ENCODE measurements at places on chromosomes 12 and 14.

DNA sequence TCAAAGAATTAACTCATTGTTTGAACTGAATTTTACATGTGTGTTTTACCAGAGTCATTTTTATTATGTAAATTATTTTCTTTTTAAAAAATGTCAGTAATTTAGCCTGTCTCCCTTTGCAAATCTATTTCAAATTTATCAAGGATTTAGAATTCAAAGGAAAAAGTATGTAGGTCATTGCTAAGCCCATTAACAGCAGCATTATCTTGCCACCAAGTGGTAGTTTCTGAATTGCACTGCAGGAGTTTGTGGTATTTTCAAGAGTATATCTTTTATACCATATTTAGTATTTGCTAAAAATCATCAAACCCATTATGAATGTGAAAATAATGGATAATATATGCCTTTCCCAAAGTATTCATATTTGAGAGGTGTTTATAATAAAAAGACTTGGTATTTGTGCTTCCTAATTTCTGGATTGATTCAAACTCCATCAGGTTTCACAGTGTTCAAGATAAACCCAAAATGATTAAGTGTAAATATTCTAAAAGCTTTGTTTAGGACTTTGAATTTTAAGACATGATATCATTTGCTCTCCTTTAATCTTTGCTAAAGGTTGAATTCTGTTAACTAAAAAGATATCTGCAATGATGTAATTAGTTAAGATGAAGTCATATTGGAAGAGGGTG is 711.4 kb downstream of the FSCB start:
- DNase-seq: no peak

DNA sequence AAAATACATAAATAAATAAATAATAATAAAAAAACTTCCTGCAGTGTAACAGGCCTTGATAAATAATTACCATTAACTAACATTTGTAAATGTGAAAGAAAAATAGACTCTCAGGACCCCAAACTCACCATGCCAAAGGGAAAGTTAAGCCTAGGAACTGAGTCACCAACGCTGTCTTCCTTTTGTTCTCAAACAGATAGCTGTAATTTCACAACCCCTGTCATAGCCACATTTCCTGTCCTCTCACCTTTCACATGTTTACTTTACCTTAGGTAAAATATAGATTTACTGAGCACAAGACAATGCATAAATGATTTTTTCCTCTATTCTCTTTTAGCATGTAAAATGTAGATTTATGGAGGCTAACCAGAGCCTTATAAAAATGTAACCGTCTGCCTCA is 35.9 kb upstream of the CHST11 start:
- DNase-seq: no peak

DNA sequence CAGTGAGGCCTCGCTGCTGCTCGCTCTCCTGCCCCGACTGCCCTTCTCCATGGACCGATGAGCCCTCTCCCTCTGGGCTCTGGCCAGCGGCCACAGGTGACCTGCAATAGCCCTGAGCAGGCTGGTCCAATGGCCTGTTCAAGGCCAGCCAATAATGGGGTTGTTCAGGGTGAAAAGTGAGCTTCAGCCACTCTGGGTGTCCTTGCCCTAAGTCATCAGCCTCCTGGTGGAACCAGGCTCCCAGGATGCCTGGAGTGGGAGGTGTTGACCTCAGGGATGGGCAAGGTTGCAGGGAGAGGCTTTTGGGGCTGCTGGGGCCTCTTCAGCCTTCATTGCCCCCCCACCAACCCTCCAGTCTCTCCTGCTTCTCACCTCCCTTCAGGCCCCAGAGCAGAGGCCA is 79.7 kb downstream of the RFLNA start:
- DNase-seq: no peak

DNA sequence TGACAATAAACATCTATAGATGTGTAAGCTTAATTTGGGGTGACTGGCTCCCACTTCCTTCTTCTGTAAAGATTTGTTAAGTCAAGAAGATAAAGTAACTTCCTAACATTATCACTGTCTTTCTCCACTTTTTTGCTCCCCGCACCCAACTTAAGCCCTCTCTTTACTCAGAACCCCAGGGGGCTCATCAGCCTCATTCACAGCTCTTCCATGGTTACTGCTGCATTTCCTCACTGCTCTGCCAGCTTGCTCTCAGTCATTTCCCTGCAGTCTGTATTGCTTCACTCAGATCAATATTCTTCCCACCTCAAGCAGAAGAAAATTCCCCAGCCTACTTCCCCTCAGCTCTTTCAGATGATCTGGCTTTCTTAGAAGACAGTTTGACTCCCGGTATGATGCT is 102.0 kb downstream of the PIK3C2G start:
- no peak for DNase-seq

- no peak for DNase-seq
These were observed 11.9 kb downstream of the CFAP54 start for GRCh38 chr12:96501133-96501761.

GRCh38 chr12:95259368-95259767 is 41.8 kb downstream of the VEZT start:
- no peak for DNase-seq

- DNase-seq: no peak
These were observed 83.5 kb downstream of the PTPRR start for GRCh38 chr12:70837026-70837425.

- no peak for DNase-seq
These were observed 8.7 kb downstream of the BEGAIN start for GRCh38 chr14:100578552-100578951.

DNA sequence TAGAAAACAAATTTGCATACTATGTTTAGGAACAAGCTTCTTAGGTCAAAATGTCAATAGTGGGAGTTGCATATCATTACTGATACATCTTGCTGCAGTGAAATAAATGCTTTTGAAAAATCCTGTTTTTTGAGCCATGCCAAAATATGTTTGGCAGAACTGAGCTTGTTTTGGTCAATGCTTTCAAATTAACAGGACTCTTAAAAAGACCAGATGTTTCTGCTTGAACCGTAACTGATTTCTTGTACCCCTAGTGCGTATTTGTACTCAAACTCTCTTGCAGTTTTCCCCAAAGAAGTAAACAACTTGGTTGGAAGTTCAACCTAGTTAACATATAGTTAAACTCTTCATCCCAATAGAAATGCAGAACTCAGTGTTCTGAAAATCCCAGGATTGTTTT is 3.4 kb downstream of the TRHDE start:
- DNase-seq: no peak

DNA sequence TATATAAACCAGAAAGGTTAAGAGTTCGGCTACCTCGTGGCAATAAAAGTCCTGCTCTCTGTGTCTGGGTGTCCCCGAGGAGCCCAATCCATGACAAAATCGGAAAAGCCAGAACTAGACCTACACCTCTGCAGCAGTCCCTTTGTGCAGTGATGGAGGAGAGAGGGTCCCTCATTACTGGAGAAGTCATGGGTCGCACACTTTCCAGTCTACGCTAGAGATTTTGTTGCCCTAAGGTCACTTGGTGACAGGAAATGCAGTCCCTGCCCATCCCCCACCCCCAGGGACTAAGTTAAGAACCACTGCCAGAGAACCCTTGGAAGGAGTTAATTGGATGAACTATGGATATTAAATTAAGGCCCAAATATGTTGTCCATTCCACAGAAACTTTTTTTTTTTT is 104.4 kb upstream of the ATF7IP start:
- no peak for DNase-seq

DNA sequence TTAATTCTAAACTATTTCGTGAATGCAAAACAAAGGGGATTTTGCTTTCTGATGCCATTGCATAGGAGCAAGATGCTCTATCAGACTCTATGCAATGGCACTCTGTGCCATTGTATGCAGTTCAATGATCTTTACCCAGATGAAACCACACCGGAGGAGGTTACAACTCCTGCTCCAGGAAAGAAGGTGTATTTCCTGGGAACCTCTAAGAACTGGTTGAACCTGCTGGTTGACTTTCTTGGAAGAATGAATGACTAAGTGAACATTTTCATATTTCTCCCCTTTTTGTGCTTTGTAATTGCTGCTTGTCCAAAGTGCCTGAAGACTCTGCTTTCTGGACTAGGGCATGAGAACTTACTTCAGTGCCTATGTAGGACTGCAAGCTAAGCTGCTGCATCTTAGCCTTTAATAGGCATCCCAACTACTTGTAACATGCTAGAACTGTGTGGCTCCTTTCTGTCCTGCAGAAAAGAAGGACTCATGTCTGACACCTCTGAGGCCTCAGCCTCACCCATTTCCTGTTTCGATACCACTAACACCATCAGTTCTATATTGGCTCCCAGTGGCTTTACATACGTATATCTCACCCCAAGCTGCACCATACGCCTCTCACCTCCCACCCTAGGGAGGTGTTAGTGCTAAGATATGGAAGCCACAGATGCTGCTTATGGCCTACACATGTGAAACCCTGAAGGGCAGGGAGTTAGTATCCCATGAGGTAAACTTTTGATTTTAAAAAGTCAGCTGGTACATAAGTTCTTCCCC is 193.5 kb upstream of the CNOT2 start:
- DNase-seq: no peak

DNA sequence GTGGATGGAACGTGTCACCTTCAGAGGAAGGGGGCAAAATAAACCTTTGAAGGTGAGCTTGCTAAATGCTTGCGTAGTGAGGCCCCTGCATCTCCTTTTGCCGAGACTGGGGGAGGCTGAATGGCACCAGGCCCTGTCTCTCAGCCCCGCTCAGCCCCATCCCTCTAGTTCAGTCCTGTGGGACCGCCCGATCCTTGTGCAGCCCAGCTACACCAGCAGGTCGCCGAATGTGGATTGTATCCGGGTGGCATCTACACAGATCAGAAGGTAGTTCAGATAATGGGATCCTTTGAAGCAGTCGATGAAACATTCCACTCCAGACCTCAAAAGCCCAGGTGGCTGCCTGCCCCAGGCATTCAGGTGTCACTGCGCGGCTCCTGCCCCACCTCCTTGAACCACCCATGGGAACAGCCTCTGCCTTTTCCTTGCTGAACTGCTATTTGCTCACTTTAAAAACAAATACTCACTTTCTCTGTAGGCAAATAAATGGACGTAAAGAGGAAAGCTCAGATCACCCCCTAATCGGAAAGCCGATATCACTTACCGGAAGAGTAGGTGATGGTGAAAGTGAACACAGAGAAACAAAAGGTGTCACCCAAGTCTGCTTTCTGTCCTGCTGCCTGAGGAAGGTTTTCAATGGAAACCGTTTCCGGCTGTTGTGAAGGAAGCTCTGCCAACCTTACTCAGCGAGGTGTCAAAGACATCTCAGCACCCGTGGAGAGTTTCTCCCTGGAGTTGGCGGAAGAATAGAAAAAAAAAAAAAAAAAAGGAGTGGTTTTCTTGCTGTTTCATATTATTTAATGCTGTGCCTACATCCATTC is 100.3 kb upstream of the NCOR2 start:
- DNase-seq: no peak

GRCh38 chr12:47715877-47716548 is 9.3 kb downstream of the ENDOU start:
- no peak for DNase-seq
